GM12864 (cell line): ENCODE measurements at places on chromosomes 12 and 14.

GRCh38 chr12:112546339-112546738, 127.6 kb downstream of the PTPN11 start:
- no peak for DNase-seq

GRCh38 chr12:64175254-64175945, 46.7 kb downstream of the KICS2 start:
- DNase-seq = no peak

DNA sequence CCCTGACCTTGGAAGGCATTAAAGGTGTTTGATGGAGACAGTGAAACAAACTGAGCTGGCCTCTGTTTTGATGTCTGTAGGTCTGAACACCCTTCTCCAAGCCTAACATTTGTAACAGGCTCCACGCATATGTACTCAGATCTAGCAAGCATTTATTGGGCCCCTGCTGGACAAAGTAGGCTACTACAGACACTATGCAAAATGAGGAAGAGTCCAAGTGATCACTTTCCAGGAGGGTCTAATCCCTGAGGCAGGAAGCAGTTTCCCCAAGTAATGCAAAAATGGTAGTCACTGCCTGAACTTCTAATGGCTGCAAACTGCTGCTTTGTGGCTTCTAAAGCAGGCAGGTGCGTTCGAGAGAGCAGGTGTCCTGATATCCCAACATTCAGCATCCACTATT, 405.8 kb downstream of the MED13L start:
- no peak for DNase-seq

DNA sequence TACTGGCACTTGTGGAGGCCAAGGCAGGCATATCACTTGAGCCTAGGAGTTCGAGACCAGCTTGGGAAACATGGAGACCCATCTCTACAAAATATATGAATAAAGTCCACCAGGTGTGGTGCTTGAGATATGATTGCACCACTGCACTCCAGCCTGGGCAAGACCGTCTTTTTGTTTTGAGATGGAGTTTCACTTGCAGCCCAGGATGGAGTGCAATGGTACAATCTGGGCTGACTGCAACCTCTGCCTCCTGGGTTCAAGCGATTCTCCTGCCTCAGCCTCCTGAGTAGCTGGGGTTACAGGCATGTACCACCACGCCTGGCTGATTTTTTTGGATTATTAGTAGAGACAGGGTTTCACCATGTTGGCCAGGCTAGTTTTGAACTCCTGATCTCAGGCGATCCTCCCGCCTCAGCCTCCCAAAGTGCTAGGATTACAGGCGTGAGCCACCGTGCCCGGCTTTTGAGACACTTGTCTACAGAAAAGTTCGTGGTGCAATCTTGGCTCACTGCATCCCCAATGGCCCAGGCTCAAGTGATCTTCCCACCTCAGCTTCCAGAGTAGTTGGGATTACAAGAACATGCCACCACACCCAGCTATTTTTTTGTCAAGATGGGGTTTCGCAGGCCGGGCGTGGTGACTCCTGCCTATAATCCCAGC, 16.3 kb upstream of the ATP5F1B start:
- no peak for DNase-seq
